SJSA1 (cell line): ENCODE measurements at places on chromosomes 5 and 9. TPM values are rescaled to one million over a fixed set of nuclear protein-coding genes. Genes with fewer than 3 reads are reported as not detected.

TAF11L10 gene
- total RNA-seq: not detected in 2 replicates

NINJ1 gene
- 24.2 and 34.8 TPM in 2 replicates for total RNA-seq

PCDHA7 gene
- total RNA-seq: 0.03 TPM in 1 of 2 replicates, not detected in the other

PITX1 gene
- total RNA-seq: 25.0 and 28.4 TPM in 2 replicates

TEX10 gene
- total RNA-seq: 25.7 and 25.8 TPM in 2 replicates

TMEM252 gene
- not detected in 2 replicates for total RNA-seq

RAB3C gene
- total RNA-seq: not detected in 2 replicates

CFAP157 gene
- 0.11 TPM in 1 of 2 replicates, not detected in the other for total RNA-seq

PCDHGA1 gene
- total RNA-seq: 2.2 and 3.1 TPM in 2 replicates

C1QTNF2 gene
- total RNA-seq: 5.7 and 6.7 TPM in 2 replicates

GRCh38 chr5:144028636-144029035 lies 141.8 kb downstream of the YIPF5 start:
- peak; percentile 11 for DNase-seq
- no peaks in the 10 kb centered on the region; the same call in 1 of the 2 replicates for H3K4me1 ChIP-seq
- H3K36me3 ChIP-seq: no peaks in the 10 kb centered on the region
- H3K27me3 ChIP-seq: 0 out of 2 replicates have a peak, but pooled peaks cover 3% of the 10 kb centered on the region
- no peak overlapping the region for H3K27ac ChIP-seq

DNA sequence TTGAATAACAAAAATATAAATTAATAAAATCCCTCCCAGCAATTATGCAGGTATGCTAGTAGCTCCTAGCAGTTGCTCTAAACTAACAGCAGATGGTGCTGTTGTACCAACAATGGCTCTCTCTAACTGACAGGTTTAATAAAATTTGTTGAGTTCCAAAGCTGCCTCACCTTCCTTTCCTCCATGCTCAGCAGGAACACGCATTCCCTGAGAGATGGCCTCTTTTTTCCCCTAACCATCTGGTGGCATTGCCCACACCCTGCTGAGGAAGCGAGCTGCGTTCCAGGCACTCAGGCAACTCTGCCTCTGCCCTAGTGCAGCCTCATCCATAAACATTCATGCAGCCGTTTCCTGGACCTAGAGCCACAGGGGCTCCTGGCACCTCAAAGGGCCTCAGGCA lies 106.2 kb downstream of the KLHL3 start:
- DNase-seq: no peak
- H3K36me3 ChIP-seq: no peaks in the 10 kb centered on the region
- no peaks in the 10 kb centered on the region for H3K4me1 ChIP-seq
- no peak overlapping the region for H3K27ac ChIP-seq
- no peaks in the 10 kb centered on the region; the same call in 1 of the 2 replicates for H3K27me3 ChIP-seq

DNA sequence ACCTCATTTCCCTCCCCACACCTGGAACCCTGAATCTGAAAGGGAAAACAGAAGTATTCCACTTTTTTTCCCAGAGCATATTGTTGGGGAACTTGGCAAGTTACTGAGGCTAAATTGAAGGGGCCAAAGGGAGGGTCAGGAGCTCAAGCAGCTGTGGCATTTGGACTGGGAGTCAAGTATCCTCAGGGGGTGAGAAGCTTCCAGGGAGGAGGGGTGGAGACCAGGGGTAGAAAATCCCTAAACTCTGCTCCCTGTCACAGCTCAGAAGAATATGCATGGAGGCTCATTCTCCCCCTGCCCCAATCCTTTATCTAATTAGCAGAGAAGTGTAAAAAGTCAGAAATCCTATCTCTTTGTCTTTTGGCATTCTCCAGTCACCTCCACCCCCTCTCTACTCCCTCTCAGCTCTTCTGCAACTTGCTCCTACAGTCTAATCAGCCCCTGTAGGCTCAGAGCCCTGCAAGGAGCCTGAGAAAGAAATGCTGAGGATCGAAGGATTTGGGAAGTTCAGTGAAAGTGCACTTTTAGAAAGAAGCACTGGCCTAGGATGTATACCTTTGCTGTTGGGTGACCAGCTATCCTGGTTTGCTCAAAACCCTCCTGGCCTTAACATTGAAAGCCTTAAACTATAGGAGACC lies 5.7 kb upstream of the WNT8A start:
- H3K27me3 ChIP-seq: peaks cover 7% of the 10 kb centered on the region; the same call in 1 of the 2 replicates
- H3K4me3 ChIP-seq: no peak overlapping the region
- no peaks in the 10 kb centered on the region for H3K36me3 ChIP-seq
- no peak for DNase-seq

DNA sequence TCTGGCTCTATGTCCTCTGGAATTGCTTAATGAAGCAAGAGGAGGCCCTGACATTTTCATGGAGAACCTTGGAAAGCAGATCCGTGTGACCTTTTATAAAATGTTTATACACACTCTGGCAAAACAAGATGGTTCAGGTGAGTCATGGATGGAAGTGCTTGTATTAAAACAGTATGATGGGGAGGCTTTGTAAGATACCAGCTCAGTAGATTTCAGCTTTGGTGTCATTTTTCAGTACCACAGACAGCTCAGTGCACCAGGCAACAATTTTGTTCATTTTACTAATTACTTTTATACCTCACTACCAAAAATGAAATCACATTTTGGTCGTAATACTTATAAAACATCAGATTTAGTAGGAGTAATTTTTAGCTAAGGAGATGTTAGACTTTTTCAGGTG lies 5.2 kb downstream of the KCNN2 start:
- peaks cover 13% of the 10 kb centered on the region for H3K4me1 ChIP-seq
- H3K4me3 ChIP-seq: no peak overlapping the region
- H3K27me3 ChIP-seq: peaks cover 39% of the 10 kb centered on the region
- H3K27ac ChIP-seq: no peak overlapping the region
- no peak for DNase-seq

GRCh38 chr9:1383899-1384455 lies 333.8 kb downstream of the DMRT2 start:
- no peaks in the 10 kb centered on the region for H3K27me3 ChIP-seq
- no peak overlapping the region for H3K27ac ChIP-seq
- H3K4me1 ChIP-seq: no peaks in the 10 kb centered on the region
- DNase-seq: no peak

DNA sequence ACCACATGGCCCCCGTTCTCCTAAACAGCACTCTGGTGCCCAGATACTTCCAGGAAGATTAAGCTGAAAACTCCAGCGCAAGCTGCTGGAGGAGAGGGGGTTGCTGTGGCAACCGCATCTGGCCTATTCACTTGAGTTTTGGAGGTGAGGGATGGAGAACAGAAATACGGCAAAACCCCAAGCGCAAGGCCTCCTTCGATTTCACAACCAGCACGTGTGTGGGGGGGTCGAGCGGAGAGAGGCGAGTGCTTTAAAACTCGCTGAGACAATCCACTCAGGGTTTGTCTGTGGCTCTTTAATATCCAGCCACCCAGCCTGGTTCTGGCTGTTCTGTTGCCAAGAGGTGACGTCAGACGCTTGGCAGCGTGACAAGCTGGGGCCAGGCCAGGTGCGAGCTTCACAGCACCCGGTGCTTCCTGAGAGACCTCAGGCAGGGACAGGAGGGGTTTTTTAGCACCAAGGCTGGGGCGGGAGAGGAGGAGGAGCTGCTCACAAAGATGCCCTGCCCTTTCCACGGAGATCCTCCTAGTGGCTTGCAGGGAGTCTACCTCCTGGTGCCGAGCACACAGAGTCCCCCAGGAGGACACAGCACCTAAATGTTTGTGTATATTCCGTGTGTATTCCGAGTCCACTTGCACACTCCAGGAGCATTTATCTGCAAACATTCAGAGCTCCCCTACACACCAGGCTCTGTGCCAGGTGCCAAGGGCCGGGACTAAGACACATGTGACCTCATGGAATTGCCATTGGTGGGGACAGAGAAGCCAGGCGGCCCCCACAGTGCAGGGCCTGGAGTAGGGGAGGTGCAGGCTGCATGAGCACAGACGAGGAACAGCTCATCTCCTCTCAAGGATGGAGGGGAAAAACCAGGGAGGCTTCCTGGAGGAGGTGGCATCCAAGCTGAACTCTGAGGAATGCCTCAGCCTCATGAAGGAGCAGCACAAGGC lies 194.6 kb downstream of the OLFM1 start:
- H3K27me3 ChIP-seq: no peaks in the 10 kb centered on the region
- H3K36me3 ChIP-seq: no peaks in the 10 kb centered on the region
- DNase-seq: no peak
- no peak overlapping the region for H3K27ac ChIP-seq

GRCh38 chr5:143080407-143080806 lies 310.2 kb downstream of the ARHGAP26 start:
- no peaks in the 10 kb centered on the region for H3K27me3 ChIP-seq
- no peaks in the 10 kb centered on the region for H3K36me3 ChIP-seq

- H3K4me1 ChIP-seq: no peaks in the 10 kb centered on the region
- H3K4me3 ChIP-seq: no peak overlapping the region
- no peak for DNase-seq
- no peak overlapping the region for H3K27ac ChIP-seq
These were observed 425.7 kb downstream of the PIK3R1 start for GRCh38 chr5:68641211-68641610.

DNA sequence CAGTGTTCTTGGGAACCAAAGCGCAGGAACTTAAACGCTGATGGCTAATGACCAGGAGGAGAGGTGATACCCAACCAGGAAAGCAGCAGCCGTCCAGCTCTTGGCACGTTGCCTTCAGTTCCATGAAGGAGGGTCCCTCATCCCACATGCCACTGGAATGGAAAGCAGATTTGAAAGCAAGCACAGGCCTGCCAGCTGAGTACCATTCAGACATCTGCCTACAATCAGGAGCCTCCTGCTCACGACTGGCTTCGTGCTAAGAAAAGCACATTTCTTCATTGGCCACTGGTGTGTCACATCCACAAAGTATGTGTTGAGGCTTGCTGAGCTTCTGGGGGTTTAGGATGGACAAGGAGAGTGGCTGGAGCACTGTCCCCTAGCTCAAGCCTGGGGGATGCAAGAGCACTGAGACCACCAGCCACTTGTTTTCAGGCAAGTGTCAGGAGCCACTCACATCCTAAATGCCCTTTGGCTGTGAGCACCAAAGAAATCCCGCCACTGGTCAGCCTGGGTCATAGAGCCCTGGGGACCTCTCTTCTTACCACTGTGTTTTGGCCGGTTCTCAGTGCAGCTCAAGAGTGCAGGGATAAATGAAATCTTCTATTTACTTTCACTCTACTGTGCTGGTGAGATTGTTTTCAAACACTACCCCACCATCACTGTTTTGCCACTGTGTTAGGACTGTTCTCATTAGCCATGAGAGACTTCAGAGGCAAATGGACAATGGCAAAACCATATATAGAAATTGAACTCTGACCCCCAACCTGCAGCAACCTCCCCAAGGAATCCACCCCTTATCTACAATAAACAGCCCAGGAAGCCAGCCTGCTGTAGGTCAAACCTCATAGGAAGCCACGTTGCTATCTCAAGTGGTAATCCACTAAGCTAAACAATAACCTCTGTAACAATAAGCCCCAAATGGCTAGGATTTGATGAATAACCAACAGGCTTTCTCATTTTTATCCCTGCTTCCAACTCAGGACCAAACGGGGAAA lies 58.3 kb downstream of the MTX3 start:
- H3K27me3 ChIP-seq: 0 out of 2 replicates have a peak, but pooled peaks cover 6% of the 10 kb centered on the region
- DNase-seq: no peak
- H3K27ac ChIP-seq: no peak overlapping the region
- H3K4me3 ChIP-seq: no peak overlapping the region
- H3K4me1 ChIP-seq: no peaks in the 10 kb centered on the region

GRCh38 chr5:159128070-159128541 lies 28.4 kb upstream of the EBF1 start:
- H3K27ac ChIP-seq: no peak overlapping the region
- H3K4me3 ChIP-seq: no peak overlapping the region
- DNase-seq: no peak
- peaks cover 21% of the 10 kb centered on the region for H3K4me1 ChIP-seq

DNA sequence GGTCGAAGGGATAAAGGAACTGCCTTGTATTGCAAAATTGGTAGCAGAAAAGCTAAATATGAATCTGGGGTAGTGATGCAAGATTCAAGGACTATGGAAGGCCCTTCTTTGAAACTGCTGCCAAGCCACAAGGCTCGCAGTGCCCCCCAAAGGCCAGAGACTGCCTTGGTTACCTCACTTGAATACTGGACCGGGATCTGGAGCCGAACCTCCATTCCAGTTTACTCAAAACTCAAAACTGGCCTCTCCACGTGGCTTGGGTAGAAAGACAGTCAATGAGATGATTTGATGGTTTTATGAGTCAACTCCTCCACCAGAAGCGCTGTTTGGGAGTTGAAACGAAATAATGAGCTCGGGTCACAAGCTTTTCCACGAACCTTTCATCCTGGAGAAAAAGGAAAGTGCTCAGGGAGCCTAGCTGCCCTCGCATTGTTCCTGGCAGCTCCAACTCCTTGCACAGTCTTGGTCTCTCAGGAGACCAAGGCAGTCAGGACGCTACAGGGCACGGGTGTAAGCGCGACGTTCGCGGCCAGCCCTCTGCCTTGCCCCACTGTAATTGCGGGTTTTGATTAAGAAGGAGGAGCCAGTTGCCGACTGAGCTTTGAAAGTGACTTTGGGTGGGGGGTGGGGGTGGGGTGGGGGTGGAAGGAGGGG lies 2.8 kb downstream of the ST8SIA4 start:
- H3K4me3 ChIP-seq: no peak overlapping the region
- H3K36me3 ChIP-seq: no peaks in the 10 kb centered on the region
- peaks cover 4% of the 10 kb centered on the region; the same call in 1 of the 2 replicates for H3K4me1 ChIP-seq
- peaks cover 49% of the 10 kb centered on the region for H3K27me3 ChIP-seq
- DNase-seq: no peak

DNA sequence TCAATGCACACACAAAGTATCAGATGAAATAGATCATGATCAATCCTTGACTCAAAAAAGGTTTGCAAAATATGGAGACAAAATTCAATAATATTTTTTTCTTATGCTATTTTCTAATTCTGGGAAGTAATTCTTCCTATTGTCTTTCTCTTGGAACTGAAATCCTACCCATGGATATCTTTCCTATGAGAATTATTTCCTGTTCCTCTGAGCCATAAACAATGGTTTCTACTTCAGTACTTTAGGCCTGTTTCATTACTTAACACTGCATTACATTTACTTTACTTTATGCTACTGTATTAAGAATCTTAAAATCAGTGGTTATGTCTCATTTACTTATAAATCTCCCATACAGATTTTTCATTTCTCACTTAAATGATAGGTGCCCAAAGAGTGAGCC lies 1025.4 kb upstream of the ACO1 start:
- no peaks in the 10 kb centered on the region for H3K27me3 ChIP-seq
- no peaks in the 10 kb centered on the region for H3K4me1 ChIP-seq
- H3K27ac ChIP-seq: no peak overlapping the region
- H3K4me3 ChIP-seq: no peak overlapping the region
- no peak for DNase-seq
- no peaks in the 10 kb centered on the region for H3K36me3 ChIP-seq

GRCh38 chr9:124179196-124180071 lies 78.3 kb upstream of the NEK6 start:
- no peak for DNase-seq
- H3K36me3 ChIP-seq: no peaks in the 10 kb centered on the region
- no peak overlapping the region for H3K27ac ChIP-seq
- peaks cover 4% of the 10 kb centered on the region for H3K27me3 ChIP-seq

GRCh38 chr5:40716000-40716399 lies 36.3 kb downstream of the PTGER4 start:
- peaks cover 4% of the 10 kb centered on the region for H3K36me3 ChIP-seq
- H3K27me3 ChIP-seq: no peaks in the 10 kb centered on the region
- H3K4me1 ChIP-seq: no peaks in the 10 kb centered on the region
- peak; percentile 6 for DNase-seq
- no peak overlapping the region for H3K27ac ChIP-seq

DNA sequence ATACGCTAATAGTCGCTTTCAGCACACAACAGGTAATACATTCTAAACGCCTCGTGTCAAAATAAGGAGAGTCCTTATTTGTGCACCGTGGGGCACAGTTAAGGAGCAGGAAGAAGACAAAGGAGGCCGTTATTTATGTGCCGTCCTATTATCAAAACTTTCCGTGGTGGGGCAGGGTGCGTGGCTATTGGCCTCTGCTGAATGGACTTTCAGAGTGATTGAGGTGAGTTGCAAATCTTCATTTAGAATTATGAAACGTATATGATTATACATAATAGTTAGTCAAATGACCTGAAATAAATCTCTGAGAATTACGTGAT lies 833 bp downstream of the C5orf24 start:
- H3K4me3 ChIP-seq: peak overlapping the region; percentile 77
- peaks cover 49% of the 10 kb centered on the region for H3K4me1 ChIP-seq
- H3K36me3 ChIP-seq: peaks cover 47% of the 10 kb centered on the region
